ENCODE measurements at places on chromosomes 12 and 14.

DNA sequence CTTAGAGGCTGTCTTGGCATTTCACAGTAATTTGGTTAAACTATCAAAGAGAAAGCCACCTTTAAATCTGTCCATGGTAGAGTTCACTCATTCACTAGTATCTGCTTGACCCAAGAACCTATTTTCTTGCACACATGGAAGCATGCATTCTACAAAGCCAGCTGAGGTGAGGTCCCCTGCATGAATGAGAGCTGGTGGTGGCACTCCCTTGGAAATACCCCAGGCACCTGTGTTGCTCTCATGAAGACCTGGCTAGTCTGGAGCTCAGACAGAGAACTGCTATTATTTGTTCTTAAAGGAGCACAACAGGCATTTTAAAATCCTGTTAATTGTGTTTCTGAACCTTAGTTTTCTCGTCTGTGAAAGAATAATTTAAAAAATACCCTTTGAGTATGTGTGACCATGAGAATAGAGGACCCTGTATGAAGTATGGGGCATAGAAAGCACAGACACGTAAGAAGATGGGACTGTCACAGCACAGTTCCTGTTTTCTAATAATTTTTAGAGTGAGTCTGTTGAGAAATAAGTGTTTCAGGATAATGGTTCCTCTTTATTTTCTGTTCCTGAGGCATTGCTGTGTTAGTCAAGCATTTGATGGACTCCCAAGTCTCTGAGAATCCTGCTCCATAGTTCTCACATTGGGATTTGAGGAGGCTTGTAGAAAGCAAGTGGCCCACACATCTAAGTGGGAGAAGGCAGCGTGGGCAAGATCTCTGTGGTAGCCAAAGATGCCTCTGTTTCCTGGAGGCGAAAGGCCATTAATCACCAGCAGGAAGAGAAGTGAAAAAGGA lies 10.9 kb downstream of the RGS6 start:
- DNase-seq, result no peak

DNA sequence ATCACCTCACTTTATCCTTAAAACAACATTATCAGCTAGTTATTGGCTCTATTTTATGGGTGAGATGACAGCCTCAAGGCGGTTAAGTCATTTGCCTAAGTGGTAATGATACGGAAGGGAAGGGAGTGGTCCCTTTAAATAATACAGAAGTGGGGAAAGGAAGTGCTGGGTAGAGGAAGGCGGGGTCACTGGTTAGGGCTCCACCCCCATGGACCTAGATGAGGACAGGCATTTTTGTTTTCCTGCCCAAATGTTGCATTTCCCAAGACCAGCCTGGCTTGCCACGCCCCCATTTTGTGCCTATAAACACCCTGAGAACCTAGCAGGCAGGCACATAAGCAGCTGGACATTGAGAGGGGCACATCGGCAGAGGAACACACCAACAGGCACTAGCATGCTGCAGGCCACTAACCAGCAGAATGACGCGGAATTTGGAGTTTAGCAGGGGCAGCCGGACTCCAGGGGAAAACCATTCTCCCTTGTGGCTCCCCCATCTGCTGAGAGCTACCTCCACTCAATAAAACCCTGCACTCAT lies 100.9 kb downstream of the EPS8 start:
- DNase-seq, result no peak

DNA sequence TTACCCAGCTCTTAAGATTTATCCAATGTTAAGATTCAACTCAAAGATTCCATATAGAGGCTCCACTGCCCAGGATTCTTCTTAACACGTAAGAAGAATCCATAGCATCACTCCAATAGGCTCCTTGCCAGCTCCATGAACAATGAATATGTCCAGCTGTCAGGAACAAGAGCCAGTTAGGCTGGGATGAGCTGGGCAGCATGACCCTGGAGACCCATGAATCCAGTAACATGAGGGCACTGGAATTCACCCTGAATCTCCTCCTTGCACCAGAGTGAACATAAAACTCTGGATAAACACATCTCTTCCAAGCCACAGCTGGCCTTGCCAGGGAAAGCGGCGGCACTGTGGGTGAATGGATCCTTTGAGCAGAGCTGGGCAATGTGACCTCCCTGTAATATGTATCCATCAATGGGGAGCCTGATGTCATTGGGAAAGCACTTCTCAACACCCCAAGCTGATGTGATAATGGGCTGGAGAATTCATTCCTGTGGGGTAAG lies 24.4 kb upstream of the TC2N start:
- no peak for DNase-seq

- DNase-seq, result no peak
Measured at GRCh38 chr14:70653662-70654061, 11.9 kb downstream of the TTC9 start.

DNA sequence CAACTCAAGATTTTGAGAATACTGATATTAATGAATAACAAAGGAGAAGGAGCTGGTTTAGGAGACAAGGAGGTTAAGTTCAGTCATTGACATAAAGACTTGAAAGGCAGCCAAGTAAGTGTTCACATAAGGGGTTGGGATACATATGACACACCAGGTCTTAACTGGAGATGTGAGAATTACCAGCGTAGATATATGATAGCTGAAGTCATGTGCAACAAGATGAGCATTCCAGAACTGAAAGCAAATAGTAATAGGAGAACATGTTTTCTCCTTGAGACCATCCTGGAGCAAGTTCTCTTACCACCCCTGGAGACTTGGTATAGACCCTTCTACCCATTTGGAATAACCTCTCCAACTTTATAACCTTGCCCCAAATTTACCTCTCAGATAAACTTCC lies 43.3 kb upstream of the NPFF start:
- DNase-seq, result no peak

GRCh38 chr12:51889216-51890132 lies 1.6 kb downstream of the ANKRD33 start:
- no peak for DNase-seq

GRCh38 chr14:102479777-102480176 lies 29.8 kb downstream of the ANKRD9 start:
- DNase-seq, result no peak

DNA sequence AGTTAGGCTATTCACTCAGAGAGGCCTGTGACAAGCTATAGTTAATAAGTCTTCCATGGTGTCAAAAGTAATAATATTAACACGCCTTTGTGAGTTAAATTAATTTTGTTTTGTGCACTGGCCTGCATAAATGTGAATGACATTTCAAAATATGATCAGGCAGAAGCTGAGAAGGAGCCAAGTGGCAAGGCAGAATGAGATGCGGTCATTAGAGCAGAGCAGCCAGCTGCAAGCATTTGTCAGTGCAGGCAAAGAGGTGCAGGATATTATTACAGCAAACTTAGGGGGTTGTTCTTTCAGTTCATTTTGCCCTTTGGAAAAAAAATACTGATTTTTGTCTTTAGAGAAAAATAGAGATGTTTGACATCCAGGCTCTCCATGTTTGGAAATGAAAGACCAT lies 364.5 kb downstream of the PAWR start:
- no peak for DNase-seq

GRCh38 chr14:28142400-28143015 lies 624.1 kb upstream of the FOXG1 start:
- peak; percentile 54 for DNase-seq

GRCh38 chr14:38882533-38882932 lies 220.5 kb downstream of the SEC23A start:
- no peak for DNase-seq

- DNase-seq, result no peak
Measured at GRCh38 chr14:68345738-68346137, 447.1 kb downstream of the ZFP36L1 start.

GRCh38 chr12:90938451-90938850 lies 16.5 kb downstream of the CCER1 start:
- DNase-seq, result no peak

DNA sequence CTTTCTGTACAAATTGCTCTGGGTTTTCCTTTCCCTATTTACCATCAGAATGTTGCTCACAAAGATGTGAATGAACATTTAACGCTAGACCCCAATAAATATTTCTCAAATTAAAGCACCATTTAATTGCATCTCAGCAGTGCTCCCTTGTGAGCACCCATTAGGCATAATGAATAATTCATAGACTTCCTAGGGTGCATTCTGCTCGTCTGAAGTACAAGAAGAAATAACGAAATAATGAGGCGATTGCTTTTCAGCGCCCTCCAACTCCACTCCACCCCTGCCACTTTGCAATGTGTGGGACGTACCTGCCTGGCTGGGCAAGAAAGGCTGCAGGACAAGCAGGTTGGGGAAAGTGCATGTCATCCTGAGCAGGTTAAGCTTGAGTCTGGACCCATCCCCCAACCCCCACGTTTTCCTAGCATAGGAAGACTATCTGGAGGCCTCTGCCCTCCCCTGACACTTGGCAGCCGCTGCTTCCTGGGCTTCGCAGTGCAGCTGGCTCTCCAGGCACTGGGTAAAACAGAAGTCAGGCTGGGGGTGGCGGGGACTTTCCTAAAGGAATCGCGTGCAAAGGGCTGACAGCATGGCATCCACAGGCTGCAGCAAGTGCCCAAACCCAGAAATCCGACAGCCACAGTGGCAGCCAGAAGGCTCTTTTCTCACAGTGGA lies 253.7 kb downstream of the DUSP6 start:
- no peak for DNase-seq
